ENCODE measurements at places on chromosomes 4 and X.

DNA sequence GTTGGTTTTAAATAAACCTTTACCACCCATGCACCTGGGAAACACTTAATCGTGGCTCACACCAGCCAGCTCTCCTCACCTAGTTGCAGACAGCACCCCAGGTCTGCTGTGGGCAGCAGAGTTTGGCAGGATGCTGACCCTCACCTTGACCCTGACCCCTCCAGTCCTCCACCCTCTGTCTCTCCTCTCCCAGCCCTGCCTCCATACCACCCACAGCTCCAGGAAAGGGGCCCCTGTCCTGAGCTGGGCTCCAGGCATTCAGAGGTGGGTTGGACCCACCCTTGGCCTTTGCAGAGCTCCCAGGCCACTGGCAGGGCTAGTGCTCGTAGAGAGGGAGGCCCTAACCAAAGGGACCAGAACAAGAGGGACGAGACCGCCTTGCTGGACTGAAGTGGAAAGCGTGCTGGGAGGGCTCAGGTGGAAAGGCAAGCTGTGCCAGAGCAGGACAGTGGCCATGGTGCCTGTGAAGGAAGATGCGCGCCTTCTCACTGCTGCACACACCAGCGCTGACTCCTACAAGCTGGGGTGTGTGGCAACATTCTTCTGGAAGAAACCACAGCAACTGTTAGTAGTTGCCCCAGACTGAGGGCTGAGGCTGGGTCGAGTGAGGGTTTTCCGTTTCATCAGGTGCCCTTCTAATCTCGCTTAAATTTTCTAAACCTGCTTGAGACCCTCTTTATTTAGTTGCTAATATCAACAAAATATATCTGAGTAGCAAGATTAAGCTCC lies 10.7 kb upstream of the S100P start:
- DNase-seq = no peak

DNA sequence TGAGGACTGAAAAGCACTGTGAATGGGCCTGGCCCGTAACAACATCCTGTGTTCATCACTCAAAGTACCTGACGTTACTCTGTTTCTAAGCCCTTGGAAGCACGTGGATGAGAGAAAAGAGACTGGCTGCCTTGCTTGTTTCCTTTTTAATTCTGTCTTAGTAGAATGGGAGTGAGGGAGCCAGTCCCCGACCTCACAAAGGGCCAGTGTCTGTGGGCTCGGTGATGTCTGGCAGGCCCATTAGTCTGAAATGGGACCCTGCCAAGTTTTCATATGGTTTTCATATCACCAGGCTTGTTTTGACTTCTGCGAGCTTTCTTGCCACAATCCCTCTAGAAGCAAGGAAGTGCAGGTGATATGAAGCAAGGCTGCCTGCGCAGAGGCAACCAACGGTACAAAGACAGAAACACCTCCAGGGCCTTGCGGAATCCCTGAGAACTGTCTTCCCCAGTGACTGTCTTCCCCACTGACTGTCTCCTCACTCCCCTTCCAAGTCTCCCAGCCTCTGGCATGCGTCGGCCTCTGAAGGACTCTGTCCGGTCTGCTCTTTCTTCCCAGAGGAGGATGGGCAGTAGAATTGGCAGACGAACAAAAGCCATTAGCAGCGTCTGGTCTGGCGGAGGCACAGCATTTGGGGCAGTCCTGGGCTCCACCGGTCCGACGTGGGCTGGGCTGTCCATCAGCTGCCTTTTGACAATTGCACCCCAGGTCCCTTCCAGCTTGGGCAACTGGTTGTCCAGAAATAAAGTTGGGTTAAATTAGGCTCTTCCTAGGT lies 20.2 kb upstream of the RASL11B start:
- no peak for DNase-seq

- DNase-seq = no peak
Measured at GRCh38 chr4:175017751-175018150, 99.6 kb downstream of the ADAM29 start.

DNA sequence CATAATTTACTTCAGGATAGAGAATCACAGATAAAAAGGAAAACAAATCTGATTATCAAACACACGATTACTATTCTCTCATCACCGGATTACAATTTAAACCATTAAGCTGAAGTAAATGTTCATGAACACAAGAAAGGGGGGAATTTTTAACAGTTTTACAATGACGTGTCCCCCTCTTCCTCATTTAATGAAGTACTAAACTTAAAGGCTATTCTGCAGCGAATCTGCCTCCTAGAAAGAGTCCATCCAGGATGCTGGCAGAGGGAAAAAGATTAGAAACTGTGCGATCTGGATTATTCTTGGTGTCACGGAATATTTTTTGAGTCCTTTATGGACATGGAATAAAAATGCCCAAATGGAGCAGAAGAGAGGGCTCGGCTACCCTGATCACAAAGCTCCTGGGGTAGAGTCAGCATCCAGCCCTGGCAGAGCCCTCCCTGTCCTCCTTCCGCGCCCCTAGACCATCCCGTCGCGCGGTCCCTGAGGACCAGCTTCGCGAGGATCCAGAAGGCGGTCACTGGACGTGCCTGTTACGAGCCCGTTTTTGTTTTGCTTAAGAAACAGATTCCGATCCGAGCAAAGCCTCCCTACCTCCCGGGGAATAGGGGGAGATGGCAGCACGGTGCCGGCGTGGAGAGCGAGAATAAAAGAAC lies 1.2 kb downstream of the ELF2 start:
- DNase-seq = no peak

- DNase-seq = no peak
Measured at GRCh38 chr4:136124251-136124745, 1408.0 kb downstream of the PCDH18 start.

GRCh38 chr4:8067274-8067936 lies 91.2 kb downstream of the ABLIM2 start:
- DNase-seq = no peak

DNA sequence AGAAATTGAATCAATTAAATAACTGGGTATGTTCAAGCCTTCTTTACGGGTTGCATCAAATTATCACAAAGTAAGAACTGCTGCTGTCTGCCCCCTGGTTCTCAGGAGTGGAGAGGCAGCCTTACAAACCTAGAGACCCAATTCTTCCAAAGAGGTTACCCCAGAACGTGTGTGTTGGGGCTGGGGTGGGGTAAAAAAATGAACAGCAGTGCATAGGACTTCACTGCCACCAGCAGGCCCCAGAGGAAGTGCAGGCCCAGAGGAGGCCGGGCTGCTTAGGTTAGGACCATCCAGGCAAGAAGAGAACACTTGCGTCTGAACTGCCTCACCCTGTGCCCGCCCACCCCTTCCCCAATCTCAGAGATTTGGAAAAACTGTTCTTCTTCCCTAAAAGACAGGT lies 1.5 kb upstream of the NWD2 start:
- DNase-seq = no peak

- peak; percentile 15 for DNase-seq
Measured at GRCh38 chr4:55524844-55525571, 21.7 kb downstream of the CLOCK start.

DNA sequence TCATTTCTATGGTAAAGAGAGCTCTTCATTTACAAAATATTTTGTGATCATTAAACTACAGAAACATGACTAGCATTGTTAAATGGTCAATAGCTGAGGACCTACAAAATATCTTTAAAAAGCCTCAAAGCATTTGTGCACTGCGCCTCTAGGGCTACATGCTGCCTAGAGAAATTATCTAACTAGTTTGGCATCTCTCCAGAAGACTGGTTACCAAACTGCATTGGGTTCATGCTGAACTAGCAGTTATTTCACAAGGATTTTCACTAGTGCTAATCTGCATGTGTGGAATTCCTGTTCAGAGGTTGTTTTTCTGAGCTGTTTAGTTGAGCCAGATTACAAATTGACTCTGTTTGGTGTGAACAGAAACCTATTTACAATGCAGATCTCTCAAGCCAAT lies 58.5 kb upstream of the PITX2 start:
- peak; percentile 46 for DNase-seq

- no peak for DNase-seq
Measured at GRCh38 chr4:74093981-74094623, 4.9 kb downstream of the CXCL2 start.

GRCh38 chr4:36841583-36842326 lies 402.8 kb upstream of the NWD2 start:
- no peak for DNase-seq

GRCh38 chr4:37948542-37948941 lies 11.7 kb upstream of the PTTG2 start:
- DNase-seq = no peak

- no peak for DNase-seq
Measured at GRCh38 chr4:82903737-82904136, 3.2 kb downstream of the THAP9 start.

DNA sequence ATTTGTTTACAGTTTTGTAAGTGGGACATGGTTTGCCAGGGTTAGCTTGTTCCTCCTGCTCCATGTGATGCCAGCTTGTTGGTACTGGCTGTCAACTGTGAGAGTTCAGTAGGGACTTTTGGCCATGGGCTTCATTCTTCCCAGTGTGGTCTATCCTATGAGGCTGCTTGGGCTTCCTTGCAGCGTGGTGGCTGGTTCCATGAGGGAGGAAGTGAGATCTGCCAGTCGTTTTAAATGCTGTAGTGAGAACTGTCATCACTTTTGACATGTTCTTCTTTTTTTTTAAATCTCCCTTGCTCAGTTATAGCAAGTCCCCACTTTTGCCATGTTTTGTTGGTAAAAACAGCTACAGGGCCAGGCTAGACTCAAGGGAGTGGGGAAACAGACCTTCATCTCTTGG lies 15.9 kb downstream of the NSD2 start:
- DNase-seq = no peak

DNA sequence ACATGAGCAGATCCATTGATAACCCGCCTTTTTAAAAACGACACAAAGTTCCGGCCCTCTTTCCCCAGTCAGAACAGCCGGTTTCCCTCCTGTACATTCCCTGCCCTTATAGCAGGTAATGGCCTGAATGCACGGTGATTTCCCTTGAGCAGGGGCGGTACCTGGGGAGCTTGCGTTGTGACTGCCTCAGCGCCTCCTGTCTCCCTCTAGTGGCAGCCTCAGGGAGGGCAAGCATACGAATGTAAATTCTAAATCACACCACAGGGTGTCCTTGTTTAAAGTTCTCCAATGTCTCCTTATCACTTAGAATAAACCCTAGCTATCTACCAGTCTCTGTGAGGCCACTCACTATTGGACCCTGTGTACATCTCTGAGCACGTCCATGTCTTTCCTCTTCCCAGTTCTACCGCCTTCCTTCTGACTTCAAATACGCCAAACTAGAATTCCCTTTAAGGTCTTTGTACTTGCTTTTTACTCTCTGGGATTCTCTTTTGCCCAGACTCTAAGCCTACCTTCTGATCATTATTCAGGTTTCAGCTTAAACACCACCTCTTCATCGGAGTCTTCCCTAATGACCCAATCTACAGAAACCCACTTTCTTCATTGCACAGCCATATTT lies 18.4 kb upstream of the LDB2 start:
- no peak for DNase-seq

GRCh38 chr4:80926446-80926845 lies 104.1 kb upstream of the BMP3 start:
- DNase-seq = no peak

- DNase-seq = peak; percentile 63
Measured at GRCh38 chrX:21975812-21976211, 35.3 kb downstream of the SMS start.

GRCh38 chr4:89681219-89681618 lies 155.7 kb downstream of the SNCA start:
- DNase-seq = no peak

DNA sequence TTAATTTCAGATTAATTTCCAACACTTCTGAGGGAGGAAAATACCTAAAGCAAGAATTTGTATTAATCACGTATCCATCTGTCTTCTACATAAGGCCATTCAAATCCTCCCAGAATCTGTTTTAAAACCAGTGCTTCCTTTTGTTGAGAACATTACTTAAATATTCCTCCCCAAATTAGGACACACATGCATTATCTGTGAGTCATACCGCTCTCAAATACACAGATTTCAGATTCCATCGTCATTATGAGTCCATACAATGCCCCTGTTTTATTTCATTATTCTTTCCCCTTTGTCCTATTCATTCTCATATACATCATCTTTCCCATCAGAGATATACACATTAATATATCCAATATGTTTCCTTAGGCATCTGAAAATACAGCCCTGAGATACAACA lies 57.3 kb upstream of the PRSS12 start:
- DNase-seq = peak; percentile 85

GRCh38 chr4:139314047-139314800 lies 11.9 kb upstream of the NDUFC1 start:
- DNase-seq = no peak

DNA sequence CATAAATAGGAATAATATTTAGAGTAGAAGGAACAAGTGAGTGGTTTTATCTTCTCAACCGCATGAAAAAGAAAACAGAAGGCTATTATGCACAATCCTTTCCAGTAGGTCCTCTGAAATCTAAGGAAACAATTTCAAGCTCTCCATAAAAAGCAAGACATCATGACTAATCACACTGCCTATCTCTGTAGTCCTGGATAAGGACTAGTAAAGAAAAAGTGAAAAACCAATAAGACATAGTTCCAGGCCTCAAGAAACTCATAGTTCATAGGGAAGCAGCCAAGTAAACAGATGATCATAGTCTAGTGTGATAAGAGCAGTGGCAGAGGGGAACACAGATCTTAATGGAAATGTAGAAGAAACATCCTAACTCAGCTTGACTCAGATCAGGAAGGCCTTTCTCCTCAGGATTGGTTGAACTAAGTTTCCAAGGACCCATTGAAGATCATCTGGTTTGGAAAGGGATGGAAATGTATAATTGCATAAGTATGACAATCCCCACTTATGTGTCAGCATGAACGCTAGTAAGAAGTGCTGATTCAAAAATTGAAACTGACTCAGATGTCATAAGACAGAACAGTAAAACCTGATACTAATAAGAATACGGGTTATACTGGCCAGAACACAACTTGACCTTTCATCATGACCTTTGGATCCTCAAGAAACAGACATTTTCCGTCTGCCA lies 155.3 kb downstream of the GRIA3 start:
- peak; percentile 34 for DNase-seq

- no peak for DNase-seq
Measured at GRCh38 chrX:84168095-84168494, 19.9 kb downstream of the RPS6KA6 start.

DNA sequence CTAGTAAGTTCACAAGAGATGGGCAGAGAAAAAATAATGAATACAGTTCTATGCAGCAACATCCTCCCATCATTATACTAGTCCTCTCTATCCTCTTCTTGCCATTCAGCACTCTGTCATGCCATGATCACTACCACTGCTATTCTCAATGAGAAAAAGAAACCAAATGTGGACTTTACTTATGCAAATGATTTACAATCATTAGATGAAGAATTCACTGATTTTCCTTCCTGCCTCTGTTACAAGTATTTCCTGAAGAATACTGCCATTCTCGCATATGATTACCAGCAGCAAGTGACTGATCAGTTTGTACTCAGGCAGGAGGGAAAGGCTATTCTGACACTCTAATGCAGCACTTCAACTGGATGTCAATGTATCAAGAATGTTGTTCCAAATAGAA lies 50.3 kb downstream of the WDFY3 start:
- DNase-seq = no peak

Measured in fibroblast of skin of left quadriceps (primary cell).